Non-pigmented ciliary epithelial cell (primary cell): ENCODE measurements at places on chromosomes 12 and 14.

- no peak for DNase-seq
Measured at GRCh38 chr12:40945772-40946171, 242.3 kb upstream of the PDZRN4 start.

- no peak for DNase-seq
Measured at GRCh38 chr14:58631732-58632131, 6.0 kb upstream of the DACT1 start.

- DNase-seq = no peak
Measured at GRCh38 chr12:53197011-53197640, 9.9 kb downstream of the ITGB7 start.

- DNase-seq = no peak
Measured at GRCh38 chr14:91866511-91867295, 633 bp downstream of the TC2N start.

DNA sequence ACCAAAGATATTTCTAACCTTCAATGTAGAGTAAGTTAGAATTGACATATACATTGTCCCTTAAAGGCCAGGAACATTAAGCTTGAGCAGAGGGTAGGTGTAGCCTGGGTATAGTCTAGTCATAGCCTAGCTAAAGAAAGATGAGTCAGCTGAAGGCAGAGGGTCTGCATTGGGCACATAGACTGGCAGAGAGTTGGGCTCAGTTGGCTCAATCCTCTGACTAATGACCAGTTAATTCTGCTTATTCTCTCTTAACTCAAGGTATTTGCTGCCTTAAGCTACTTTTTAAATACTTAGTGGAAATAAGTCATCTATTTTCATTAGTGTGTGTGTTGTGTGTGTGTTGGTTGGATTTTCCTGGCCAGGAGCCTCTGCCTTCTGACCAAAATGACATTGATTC is 467.1 kb downstream of the RAD51B start:
- no peak for DNase-seq

- DNase-seq = no peak
Measured at GRCh38 chr12:31220061-31220460, 105.9 kb downstream of the SINHCAF start.

GRCh38 chr14:104717646-104718045 is 6.4 kb upstream of the ADSS1 start:
- no peak for DNase-seq

GRCh38 chr12:1185460-1186182 is 194.6 kb downstream of the ERC1 start:
- DNase-seq = no peak

GRCh38 chr14:63670692-63671091 is 29.0 kb upstream of the WDR89 start:
- DNase-seq = no peak

DNA sequence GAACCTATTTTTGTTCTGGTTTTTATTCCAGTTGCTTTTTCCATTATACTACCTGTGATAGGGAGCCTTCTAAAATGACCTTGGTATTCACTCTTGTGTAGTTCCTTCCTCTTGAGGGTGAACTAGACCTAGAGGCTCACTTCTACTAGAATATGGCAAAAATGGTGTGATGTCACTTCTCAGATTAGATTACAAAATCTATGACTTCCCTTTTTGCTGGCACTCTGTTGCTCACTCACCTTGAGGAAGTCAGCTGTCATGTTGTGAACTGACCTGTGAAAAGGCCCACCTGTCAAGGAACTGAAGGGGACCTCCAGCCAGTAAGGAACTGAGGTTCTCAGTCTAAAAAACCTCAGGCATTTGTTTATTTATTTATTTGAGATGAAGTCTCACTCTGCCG is 5.7 kb downstream of the MIPOL1 start:
- no peak for DNase-seq

DNA sequence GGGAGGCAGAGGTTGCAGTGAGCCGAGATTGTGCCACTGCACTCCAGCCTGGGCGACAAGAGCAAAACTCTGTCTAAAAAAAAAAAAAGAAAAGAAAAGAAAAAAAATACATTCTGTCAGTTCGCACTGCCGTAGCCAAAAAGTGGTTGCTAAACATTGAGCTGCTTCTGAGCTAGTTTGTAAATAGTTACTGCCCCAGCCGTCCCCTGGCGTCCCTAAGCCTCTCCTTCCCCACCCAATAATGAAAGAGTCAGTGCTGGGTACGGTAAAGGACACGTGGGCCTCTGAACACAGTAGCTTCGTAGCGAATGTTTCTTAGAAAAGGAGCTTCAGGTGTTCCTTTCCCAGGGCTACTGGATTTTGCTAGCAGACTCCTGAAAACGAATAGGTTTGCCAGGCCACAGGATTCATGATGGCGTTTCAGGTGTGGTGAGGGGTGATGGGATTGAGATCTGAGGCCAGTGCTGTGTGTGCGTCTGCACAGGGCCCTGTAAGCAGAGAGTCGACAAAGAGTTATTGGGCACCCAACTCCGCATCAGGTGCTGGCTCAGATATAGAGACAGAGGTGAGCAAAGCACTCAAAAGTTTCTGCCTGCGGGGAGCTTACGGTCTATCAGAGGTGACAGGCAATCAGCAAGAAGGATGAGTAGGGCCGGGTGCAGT is 94.1 kb downstream of the LGMN start:
- no peak for DNase-seq

GRCh38 chr12:104350211-104351056 is 46.9 kb downstream of the EID3 start:
- DNase-seq = no peak

- DNase-seq = no peak
Measured at GRCh38 chr14:84686550-84686949, 843.4 kb upstream of the FLRT2 start.

- DNase-seq = no peak
Measured at GRCh38 chr14:94337274-94337673, 14.1 kb upstream of the SERPINA6 start.

DNA sequence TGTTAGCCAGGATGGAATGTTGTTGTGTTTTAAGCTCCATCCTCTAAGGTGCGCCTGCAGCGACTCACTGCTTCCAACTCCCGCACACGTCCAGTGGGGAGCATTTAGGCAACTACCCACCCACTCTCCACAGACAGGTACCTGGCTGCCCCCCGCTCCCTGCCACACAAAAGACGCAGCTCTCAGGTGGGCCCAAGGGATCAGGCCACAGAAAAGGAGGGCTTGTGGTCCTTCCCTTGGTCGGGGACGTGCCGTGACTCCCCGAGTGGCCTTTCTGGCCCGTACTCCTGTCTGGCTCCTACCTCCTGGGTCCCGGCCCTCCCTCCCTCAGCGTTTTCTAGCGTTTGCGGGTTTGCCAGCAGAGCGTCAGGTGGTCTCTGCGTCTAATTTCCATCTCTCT is 16.2 kb downstream of the TEDC1 start:
- no peak for DNase-seq

- DNase-seq = peak; percentile 83
Measured at GRCh38 chr14:96252999-96253539, 2.9 kb upstream of the BDKRB1 start.

GRCh38 chr14:34020014-34020413 is 69.1 kb upstream of the EGLN3 start:
- no peak for DNase-seq

DNA sequence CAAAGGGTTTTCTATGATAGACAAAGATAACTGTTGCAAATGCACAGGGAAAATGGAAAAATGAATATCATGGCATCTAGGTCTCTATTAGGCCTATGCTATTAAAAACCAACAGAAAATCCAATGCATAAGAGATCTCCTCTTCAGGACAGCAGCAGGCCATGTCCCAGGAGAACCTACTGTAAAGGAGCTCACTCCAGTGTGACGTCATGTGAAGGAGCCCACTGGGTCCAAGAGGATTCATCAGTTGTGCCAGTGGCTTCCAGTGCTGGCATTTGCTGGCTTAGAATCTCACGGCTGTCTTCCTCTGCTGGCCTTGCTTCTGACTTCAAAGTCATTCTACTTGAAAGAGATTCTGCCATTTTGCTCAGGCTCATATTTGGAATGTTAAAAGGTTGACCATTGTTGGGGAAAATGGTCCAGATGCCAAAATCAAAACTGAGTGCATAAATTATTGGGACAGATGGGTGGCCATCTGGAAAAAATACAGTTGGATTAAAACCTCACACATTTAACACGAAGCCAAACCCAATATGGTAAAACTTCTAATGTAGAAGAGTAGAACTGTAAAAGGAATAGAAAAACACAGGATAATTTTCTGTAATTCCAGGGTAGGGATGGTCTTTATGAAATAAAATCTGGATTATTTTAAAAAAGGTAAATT is 75.4 kb upstream of the ARID2 start:
- no peak for DNase-seq

DNA sequence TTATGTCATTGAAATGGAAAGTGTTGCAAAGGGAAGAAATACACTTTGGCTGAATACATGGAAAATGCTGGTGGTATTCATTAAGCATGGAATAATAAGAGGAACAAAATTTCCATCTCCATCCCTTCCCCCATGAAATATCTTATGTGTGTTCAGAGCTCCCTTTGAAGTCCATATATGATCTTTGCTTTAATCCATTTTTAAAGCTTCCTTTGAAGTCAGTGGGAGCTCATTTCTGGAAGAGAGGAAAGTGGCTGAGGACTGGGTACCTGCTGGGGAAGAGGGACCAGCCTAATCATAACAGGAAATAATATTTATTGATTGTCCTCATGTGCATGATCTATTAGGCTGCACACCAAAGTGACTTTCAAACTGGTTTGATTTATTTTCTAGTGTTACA is 49.2 kb downstream of the AKAP6 start:
- no peak for DNase-seq

- DNase-seq = no peak
Measured at GRCh38 chr14:64758025-64758521, 53.8 kb downstream of the PLEKHG3 start.

DNA sequence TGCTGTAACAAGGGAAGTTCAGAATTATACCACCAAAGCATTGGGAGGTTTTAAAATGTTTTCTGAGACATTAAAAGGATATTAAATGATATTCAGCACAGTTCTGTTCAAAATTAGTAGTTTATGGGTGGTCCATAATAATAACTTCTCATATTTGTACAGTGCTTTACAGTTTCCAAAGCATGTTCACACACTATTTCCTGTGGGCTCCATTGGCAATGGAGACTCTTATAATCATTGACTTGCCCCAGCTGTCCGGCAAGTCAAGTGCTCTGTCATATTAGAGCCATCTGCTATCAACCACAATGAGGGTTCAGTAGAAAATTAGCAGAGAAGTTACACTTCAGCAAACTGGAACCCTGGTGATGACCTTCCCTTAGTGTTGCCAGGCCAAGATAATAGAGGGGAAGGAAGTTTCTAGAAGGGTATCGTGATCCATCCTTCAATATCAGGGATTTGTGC is 526.6 kb upstream of the CCDC196 start:
- no peak for DNase-seq

DNA sequence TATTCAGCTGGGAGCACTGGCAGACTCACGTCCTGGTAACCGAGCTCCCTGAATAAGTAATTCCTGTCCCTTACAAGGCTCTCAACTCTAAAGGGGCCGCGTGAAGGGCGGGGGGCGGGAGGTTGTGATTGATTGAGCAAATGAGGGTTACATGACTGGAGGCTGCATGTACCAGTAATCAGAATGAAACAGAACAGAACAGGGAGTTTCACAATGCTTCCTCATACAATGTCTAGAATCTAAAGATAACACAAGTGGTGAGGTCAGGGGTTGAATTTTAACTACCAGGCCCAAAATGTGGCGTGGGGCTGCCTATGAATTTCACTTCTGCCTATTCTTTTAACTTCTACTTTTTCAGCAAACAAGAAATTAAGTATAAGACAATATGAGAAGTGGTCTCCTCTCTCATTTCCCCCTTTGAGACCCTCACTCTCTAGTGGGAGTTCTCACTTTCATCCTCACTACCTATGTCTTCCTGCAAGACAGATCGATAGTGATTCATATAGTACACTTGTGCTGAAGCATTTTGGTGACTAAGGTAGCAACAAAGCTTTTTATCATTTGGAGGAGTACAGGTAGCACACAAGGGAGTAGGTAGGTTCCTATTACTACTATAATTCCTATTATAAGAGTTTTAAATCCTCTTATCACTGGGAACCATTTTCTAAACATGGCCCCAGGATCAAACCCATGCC is 239.8 kb downstream of the KTN1 start:
- DNase-seq = no peak

DNA sequence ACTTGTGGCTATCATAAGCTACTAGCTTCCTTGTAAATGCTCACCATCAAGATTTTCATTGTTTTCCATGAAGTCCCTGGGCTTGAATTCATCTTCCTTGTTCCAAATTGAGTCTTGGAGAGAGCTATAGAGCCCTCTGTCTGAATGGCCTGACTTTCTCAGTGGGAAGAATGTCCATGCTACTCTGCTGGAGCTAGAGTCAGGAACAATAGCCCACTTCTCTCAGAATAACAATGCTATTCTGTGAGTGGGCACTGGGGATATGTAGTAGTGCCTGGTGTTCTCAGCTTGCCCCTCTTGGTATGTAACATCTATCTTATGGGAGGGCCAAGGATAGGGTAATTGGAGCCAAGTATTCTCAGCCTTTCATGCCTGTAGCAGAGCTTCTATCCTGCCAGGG is 127.6 kb upstream of the TRHDE start:
- no peak for DNase-seq

GRCh38 chr12:50190859-50191258 is 23.7 kb upstream of the CERS5 start:
- DNase-seq = no peak

DNA sequence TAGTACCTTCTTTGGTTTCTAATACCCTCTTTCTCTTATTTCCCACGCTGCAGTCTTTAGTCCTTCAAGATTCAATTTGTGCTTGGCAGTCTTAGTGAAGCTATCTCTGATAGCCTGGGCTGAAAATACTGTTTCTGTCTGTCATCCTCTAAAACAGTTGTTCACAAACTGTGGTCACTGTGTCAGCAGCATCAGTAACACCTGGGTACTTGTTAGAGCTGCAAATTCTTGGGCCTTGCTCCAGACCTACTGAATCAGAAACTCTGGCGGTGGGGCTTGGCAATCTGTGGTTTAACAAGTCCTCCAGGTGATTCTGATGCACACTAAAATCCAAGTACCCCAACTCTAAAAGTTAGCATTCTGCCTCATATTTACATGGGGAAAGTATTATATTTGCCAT is 217.5 kb upstream of the SEL1L start:
- no peak for DNase-seq
